Activated T-helper 9 cell treated with anti-CD3 and anti-CD28 coated beads, Interleukin-2, amount 50 U/mL, for 16 hours (primary cell): ENCODE measurements at places on chromosomes 7 and 10.

DNA sequence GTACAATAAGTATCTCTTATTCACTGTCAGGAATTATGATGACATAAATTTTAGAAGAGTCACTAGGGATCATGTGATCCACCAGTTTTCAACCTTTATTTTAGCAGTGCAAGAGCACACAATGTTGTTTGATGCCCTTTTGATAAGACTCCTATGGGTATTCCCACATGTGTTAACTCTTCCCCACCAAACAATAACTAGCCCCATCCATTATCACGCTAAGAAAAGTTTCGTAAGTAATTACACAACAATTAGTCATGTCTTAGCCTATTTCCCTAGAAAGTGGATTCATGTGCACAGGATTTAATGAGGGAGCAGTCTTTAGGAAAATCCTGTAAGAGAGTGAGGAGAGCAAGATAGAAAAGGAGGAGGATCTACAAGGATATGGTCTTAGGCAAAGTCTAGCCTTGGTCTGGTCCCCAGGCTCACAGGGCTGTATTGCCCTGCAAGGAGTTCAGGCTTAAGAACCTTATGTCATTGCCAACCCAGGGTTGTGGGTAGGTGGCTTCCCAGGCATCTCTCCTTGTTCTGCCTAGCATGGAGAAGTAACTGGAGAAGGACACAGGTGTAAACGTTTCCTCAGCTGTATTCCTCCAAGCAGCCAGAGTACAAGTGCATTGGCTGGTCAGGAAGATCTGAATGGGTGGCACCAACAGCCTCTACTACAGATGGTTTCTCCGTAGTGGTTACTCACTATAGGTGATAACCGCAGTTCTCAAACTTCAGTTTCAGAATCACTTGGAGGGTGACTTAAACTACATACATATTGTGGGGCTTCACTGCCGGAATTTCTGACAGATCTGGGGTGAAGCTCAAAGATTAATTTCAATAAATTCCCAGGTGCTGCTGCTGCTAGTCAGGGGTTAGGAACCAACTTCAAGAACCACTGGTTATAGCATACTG is 574.5 kb downstream of the SUGCT start:
- DNase-seq = no peak

GRCh38 chr10:68526634-68527307 is 552 bp downstream of the SLC25A16 start:
- DNase-seq = no peak

GRCh38 chr7:47186316-47186715 is 395.6 kb downstream of the TNS3 start:
- DNase-seq = no peak

DNA sequence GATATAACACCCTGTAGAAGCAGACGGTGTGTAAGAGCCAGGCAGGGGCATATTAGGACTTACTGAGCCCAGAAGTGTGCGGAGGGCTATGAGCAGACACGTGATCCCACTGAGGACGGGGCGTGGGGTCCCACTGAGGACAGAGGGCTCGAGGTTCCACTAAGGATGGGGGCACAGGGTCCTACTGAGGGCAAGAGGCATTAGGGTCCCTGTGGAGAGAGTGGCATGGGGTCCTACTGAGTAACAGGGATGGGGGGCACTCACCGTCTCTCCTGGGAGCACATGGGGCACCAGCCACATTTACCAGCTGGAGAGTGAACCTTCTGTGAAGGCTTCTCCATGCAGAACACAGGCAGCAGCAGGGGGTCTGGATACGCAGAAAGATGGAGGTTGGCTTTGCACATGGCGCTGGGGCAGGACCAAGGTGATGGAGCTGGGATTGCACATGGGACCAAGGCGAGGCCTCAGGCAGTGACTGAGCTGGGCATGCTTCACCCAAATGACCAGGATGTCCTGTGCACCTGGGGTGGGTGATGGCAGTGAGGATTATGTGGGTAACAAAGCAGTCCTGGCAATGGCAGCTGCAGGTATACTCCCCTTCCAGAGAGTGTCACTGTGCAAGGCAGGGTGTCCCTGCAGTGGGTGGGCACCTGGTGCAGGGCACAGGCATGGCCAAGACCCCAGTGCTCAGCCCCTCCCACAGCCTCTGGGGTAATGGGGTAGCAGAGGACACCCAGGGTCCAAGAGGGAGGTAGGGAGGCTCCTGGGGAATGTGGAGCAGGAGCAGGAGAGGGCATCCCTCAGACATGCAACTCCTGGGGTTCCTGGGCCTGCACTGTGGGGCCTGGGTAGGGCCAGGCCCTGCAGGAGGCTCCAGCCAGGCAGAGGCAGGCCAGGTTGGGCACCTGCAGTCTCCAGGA is 278.1 kb downstream of the TCERG1L start:
- no peak for DNase-seq

DNA sequence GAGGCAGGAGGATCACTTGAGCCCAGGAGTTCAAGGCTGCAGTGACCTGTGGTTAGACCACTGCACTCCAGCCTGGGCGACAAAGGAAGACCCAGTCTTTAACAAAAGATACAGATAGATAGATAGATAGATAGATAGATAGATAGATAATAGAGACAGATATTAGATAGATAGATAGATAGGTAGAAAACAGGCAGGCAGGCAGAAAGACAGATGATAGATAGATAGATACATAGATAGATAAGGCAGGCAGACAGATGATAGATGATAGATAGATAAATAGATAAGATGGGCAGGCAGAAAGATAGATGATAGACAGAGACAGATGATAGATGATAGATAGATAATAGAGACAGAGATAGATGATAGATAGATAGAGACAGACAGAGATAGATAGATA is 54.5 kb downstream of the TMEM130 start:
- DNase-seq = no peak

- DNase-seq = no peak
Observed at GRCh38 chr7:81783818-81784217, 14.0 kb upstream of the HGF start.

DNA sequence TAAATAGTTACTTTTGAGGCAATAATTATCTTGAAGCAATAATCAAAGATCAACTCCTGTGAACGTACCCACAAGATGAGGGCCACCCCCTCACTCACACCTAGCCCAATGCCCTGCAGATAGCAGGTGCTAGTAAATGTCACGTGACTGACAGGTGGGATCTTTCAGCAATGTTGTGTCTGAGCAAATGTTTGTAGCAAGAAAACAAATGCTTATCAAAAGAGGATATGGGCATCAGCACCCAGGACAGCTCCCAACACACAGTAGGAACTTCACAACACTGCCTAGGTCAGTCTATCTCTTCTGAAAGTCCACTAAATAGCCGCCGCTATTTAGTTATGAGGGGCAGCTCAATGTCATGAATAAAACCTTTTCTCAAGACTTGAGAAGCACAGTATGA is 120.8 kb upstream of the PDLIM1 start:
- no peak for DNase-seq

DNA sequence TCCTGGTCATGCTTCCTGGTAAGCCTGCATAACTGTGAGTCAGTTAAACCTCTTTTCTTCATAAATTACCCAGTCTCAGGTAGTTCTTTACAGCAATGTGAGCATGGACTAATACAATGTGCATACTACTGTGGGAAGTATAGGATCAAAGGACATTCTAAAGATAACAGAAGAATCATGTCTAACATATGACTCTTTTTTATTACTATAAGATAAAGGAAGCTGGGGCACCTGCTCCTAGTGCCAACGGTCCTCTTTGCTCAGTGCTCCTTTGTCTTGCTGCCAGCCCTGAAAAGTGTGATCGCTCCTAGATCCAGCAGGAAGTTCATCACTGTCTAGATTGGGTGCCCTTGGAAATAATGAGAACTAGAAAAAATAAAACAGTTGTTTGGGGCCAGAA is 143.3 kb upstream of the NOBOX start:
- no peak for DNase-seq

DNA sequence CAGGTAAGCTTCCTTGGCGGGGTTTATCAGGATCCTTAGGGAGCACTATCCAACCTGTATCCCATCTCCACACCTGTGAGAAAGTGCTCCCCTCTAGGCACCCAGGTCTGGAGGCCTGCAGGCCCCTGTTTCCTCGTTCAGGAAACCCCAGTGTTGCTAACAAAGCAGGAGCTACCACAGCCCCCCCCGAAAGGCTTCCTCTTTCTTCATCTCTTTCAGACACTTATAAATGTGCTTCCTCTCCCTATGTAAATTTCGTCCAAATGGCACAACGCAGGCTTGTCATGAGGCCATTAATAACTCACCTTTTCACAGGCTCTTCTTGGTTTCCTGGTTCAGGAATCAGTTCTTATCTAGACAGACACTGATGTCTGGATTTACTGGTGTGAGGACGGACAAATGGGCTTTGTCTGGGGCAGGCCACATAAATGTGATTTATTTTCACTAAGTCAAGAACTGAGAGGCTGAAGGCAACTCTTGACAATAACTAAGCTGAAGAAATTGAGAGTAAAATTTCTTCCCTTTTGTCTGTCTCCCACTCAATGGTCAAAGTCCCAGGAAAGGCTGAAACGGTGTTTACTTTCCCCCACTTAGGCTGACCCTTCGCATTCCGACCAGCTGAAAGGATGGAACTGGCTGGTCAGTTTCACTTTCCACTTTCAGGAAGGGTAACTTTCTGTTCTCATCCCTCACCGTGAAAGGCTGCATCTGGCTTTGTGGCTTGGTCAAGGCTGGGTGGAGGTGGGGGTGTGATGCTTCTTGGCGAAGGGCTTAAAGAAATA is 46.8 kb downstream of the PIK3AP1 start:
- no peak for DNase-seq

- DNase-seq = no peak
Observed at GRCh38 chr7:84181628-84182027, 13.0 kb downstream of the SEMA3A start.

GRCh38 chr10:63058236-63058635 is 74.9 kb upstream of the NRBF2 start:
- DNase-seq = no peak

DNA sequence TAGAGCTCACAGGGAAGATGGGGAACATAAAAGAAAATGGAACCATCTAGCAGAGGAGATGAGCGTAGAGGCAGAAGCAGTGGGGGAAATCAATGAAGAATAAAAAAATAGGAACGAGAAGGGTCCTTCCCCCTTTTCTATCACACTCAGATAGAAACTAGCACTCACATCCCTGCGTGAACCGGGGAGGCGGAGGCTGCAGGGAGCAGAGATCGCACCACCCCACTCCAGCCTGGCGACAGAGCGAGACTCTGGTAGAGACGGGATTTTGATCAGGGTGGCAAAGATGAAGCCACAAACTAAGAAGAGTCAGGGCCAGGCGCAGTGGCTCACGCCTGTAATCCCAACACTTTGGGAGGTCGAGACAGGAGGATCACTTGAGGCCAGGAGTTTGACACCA is 64.7 kb upstream of the ECHDC3 start:
- DNase-seq = no peak

DNA sequence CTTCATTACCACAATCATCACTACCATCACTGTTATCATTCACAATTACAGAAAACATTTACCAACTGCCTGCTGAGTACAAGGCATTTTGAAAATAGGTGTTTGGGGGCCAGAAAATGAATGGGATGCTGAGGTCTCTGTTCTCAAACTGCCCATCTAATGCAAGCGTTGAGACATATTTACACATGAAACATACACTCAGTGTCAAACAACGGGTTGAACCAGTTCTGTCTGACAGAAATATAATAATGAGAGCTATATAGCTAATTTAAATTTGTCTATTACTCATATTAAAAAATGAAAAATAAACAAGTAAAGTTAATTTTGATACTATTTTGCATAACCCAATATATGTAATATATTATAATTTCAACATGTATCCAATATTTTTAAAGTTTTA is 303.1 kb downstream of the KCNMA1 start:
- DNase-seq = no peak

DNA sequence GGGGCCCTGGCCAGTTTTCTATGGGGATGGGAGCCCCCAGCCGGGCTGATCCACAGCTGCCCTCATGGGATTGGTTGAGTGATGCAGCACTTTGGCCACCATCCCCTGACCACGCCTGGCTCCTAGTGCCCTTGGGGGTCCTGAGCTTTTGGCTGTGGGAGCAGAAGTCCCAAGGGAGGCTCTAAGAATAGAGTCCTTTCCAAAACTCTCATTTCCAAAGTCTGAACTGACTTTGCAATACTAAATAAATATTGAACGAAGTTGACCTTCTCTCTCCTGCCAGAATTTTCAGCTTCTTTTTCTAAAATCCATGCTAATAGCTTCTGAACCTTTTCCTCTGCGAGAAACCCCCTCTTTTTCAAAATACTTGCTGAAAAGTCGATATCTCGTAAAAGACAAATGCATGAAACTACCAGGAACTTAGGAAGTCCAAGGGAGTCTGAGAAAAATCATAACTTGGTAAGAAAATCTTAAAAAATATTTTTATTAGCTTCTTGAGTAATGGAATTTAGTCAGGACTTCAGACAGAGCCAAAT is 62.7 kb upstream of the IGFBP3 start:
- no peak for DNase-seq

- DNase-seq = no peak
Observed at GRCh38 chr10:48804740-48805182, 120.1 kb downstream of the WDFY4 start.

GRCh38 chr7:22865602-22865960 is 42.9 kb upstream of the TOMM7 start:
- no peak for DNase-seq

GRCh38 chr10:85490431-85490830 is 876.2 kb downstream of the GRID1 start:
- DNase-seq = no peak

DNA sequence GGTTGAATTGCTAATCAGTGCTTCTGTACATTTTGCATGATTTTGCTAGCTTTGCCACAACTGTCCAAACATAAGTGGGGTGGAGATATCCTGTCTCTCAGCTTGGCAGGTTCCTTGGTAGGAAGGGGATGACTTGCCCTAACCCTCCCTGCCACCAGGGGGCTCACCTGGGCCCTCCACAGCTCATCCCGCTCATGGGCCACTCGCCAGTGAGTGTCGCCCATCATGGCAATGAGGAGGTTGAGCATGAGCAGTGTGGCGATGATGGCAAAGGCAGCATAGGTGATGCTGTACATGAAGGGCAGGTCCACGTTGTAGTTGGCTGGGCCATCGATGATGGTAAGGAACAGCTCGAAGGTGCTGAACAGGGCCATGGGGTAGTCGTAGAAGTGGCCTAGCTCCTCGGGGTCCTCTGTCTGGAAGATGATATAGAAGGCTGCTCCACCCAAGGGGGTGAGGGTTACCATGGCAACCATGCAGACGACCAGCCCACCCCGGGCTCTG is 12.2 kb downstream of the TRPV6 start:
- DNase-seq = no peak

GRCh38 chr7:132240262-132240661 is 336.0 kb downstream of the PLXNA4 start:
- DNase-seq = no peak

- DNase-seq = no peak
Observed at GRCh38 chr7:91620827-91621226, 259.7 kb downstream of the MTERF1 start.

DNA sequence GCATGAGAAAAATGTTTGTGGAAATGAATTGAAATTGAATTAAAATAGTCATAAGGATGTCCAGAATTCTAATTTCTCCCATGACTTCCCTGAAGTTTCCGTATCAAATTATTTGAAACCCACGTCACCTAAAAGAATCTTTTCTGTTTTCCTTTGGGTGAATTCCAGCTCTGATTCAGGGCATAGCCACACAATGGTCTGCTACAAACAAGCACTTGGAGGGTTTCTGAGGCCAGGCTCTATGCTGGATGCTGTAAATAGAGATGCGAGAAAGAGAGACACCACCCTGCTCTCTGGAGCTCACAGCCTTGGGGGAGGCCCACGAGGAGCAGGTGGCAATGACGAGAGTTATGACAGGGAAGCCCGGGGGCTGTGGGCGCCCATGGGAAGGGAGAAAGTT is 33.6 kb downstream of the GHRHR start:
- DNase-seq = no peak

- no peak for DNase-seq
Observed at GRCh38 chr10:5497948-5498730, 1.2 kb downstream of the CALML5 start.
